SW 1271 (cell line): ENCODE measurements at places on chromosomes 2 and 18.

DNA sequence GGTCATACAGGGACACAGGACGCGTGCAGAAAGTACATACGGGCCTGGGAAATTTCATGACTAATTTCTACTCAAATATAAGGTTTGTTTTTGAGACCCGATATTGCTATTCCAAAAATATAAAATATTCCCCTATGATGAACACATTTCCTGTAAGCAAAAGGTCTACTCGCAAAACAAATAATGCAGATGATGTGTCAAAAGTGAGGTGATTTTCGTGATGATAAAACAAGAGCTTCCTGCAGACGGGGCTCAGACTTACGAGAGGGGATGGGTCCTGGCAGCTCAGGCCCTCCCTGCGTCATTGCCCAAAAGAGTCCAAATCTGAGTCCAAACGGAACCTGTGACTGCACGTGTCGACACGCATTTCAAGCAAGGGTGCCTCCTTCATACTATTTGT is 62.7 kb downstream of the MBP start:
- no peak for DNase-seq

GRCh38 chr2:47437287-47437686 is 34.3 kb downstream of the MSH2 start:
- peak; percentile 56 for DNase-seq

GRCh38 chr2:147463881-147464520 is 380.8 kb upstream of the ACVR2A start:
- DNase-seq, result no peak

DNA sequence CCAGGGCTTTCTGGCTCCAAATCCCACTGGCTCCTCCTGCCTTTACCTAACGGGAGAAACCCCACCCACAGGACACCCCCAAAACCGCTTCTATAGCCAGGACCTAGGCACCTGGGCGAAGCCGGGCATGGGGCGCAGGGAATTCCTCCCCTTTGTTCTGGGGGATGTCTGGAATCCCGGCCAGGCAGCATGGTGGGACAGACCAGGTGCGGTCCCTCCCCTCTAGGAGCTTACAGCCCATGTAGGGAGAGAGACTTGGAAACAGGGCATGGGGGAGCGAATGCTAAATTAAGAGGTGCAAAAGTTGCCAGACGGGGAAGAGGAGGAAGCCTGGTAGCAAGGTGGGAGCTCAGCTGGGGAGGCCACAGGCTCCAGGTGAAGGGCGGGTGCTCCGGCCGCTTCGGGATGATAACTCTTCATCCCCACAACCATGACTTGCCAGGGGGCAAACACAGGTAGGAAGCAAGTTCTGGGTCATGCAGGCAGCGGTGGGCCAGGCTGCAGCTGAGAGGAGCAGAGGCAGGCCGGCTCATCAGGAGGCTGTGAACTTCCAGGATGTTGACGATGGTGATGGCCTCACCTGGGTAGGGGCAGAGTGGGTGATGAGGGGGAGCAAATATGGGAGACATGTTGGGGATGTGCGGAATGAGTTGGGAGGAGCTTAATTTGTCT is 1.3 kb downstream of the TMEM37 start:
- DNase-seq, result no peak

- peak; percentile 57 for DNase-seq
These were observed 148.1 kb downstream of the ZNF407 start for GRCh38 chr18:74745633-74746403.

DNA sequence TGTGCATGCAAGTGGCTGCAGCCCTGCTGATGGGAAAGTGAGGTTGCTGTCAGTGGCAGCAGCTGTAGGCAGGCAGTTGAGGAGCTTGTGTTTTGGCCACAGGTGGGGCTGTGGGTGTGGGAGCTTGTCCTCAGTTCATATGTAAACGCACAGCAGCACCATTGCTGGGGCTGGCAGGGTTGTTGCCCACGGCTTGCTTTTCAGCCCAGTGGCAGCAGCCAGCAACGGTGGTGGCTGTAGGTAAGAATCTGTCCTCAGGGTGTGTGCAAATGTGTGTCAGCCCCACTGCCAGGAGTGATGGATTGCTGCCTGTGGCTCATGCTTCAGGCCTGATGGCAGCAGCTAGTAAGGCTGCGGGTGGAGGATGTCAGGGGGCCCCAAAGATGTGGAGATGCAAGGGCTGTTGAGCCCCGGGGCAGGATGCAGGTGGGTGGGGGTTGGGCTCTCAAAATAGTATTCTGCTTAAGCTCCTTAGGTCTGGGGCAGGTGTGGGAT is 141.3 kb upstream of the THUMPD2 start:
- no peak for DNase-seq

GRCh38 chr2:75066121-75066902 is 107.9 kb downstream of the POLE4 start:
- DNase-seq, result no peak

GRCh38 chr2:157377861-157378260 is 52.2 kb upstream of the ERMN start:
- DNase-seq, result no peak

GRCh38 chr18:46283895-46284295 is 179.7 kb downstream of the HAUS1 start:
- DNase-seq, result no peak

DNA sequence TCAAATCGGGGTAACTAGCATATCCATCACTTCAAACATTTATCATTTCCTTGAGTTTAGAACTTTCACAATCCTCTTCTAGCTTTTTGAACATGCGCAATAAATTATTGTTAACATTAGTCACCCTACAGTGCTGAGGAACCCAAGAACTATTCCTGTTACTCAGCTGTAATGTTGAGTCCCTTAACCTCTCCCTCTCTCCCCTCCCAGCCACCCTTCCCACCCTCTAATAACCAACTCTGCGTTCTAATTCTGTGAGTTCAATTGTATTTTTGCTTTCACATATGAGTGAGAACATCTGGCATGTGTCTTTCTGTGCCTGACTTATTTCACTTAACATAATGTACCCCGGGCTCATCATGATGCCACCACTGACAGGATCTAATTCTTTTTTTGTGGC is 78.6 kb upstream of the RANBP2 start:
- peak; percentile 57 for DNase-seq

DNA sequence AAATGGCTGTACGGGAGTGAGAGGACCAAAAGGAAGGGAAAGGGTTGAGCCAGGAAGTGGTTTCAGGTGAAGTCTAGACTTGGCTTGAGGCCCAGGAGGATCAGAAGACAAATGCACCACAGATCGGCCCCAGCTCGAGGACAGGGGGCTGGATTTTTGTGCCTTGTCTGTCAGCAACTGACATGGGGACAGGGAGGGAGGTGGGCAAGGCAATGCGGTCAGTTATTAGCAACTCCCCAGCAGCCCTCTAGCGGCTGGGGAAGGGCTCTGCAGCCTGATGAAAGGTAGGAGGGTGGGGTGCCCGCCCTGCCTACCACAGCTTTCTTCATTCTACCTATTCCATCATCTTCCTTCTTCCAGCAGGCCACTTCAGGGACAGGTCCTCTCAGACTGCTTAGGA is 50.0 kb downstream of the CPO start:
- DNase-seq, result no peak

DNA sequence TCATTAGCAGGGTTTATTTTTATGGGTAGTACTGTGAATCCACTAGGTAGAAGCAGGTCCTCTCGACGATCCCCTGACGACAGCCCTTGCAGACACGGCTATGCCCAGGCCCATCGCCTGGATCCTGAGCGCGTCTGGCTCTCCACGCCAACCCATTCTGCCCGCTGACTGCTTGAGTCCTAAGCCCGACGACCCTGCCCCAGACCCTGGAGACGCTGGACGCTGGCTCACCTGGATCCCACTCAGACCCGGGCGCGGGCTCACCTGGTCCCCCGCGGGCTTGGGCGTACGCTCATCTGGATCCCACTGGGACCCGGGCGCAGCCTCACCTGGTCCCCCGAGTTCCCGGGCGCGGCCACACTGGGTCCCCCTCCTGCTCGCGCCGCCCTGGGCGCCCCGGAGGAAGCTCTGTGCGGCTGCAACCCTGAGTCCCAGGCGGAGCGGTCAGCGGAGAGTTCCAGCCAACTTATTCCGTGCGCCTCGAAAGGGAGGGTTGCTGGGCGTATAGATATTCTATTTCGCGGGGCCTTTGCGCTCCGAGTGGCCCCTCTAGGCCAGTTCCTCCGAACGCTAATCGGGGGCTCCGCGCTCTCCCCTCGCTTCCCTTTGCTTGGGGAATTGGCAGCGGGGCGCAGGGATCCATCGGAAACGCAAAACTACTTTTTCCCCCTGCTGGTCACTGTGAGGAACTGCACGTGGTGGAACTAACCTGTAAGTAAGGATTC is 22.4 kb upstream of the RMP24 start:
- DNase-seq, result peak; percentile 36

- no peak for DNase-seq
These were observed 20.9 kb downstream of the SEPTIN10 start for GRCh38 chr2:109592905-109593304.

GRCh38 chr18:3305933-3306332 is 44.0 kb downstream of the MYL12B start:
- no peak for DNase-seq

DNA sequence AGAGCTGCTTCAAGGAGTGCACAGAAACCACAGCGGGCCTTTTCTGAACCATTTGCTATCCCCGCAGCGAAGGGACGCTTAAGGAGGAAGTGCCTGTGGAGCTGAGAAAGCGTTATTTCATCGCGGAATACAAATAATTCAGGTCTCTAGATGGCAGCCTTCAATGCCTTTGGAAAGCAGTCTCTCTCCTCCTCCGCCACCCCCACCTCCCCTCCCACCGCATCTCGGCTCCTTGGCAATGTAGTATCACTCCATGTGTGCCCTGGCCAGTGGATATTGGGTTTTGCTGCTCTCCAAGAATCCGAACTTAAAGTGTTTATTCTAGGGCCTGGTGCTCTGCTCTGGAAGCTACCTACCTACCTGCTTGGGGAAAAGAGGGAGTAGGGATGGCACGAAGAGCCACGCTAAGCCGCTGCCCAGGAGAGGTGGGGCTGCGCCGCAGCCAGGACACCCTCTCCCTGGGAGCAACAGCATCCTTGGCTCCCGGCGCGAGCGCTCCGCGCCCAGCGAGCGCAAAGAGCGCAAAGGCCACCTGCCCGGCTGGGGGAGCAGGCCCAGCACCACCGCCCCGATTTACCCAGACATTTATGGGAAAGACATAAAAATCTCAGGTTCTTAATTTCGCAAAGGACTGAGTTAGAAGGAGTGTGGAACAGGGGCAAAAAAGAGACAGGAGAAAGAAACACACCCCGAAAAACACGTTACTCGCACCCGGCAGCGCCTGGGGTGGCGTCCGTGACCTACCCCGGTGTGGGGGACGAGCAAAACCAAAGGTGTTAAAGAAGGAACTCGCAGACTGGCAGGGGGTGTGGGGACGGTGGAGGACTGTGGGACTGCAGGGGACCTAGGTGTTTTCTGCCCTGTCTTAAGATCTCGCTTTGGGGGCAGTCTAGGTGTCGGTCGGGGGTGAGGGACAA is 1.0 kb downstream of the SPHKAP start:
- DNase-seq, result no peak

DNA sequence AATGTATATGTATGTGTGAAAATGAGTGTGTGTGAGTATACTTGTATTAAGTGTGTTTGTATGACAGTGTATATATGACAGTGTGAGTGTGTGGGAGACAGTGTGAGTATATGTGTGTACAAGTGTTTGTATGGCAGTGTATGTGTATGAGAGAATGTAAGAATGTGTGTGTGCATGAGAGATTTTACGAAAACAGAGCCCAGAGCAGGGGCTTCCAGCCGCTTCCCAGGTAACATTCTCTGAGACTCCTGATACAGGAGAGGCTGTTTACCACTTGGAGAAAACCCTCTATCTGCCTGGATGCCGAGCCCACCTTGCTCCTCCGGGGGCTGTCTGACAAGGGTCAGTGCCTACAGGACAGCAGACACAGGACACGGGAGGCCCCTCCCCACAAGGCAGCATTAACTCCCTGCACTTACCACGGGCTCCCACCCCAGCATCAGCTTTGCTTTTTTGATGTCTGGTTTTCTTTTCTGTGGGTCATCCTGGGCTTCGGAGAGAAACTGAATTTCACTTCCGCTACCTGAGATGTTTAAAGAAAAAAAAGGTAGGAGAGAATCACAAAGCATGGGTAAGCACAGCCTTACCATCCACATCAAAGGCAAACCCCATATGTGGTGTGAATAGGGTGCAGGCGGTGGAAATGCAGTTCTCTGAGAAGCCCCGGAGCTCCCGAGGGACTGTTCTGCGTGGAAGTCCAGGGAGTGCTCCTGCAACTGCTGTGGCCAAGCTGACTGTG is 97.6 kb downstream of the UXS1 start:
- no peak for DNase-seq

- no peak for DNase-seq
These were observed 15.4 kb upstream of the FAP start for GRCh38 chr2:162258686-162259085.

GRCh38 chr2:112724591-112725525 is 4.0 kb downstream of the NT5DC4 start:
- no peak for DNase-seq

DNA sequence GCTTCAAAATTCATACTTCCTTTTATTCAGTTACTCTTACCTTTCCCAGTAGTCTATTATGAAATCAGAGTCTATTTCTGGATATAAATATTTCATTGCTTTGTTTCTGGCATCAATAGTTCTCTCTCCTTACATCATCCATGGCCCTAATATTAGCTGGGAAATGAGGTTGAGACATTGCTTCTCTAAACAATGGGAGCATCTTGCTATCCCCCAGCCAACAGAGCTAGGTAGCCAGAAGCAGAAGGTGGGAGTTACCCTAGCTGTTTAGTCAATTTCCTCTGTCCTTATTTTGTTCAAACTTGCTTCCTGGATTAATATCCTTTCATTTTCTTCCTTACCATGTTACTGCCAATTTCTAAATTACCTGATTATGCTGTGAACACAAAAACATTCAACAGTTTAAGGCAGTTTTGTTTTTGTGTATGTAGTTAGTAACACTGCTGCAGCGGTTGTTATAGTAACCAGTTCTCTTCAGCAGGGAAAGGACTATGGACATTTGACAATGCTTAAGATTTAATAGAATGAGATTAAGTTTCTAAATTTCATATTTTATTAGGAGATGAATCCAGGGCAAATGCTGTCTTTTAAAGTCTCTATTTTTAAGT is 160.5 kb upstream of the KCNJ3 start:
- DNase-seq, result no peak

DNA sequence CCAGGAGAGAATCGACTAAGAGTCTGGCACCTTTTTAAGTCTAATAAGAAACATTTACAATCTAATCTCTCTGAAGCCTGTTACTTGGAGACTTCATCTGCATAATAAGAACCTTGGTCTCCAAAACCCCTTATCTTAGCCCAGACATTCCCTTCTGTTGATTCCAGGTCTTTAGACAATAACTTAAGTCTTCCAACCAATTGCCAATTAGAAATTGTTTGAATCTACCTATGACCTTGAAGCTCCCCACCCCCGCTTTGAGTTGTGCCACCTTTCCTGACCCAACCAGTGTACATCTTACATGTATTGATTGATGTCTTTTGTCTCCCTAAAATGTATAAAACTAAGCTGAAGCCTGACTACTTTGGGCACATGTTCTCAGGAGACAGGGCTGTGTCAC is 49.5 kb upstream of the DTNA start:
- no peak for DNase-seq

- no peak for DNase-seq
These were observed 28.6 kb upstream of the MAP2 start for GRCh38 chr2:209395229-209395628.
